ENCODE measurements at places on chromosomes 4 and X.

DNA sequence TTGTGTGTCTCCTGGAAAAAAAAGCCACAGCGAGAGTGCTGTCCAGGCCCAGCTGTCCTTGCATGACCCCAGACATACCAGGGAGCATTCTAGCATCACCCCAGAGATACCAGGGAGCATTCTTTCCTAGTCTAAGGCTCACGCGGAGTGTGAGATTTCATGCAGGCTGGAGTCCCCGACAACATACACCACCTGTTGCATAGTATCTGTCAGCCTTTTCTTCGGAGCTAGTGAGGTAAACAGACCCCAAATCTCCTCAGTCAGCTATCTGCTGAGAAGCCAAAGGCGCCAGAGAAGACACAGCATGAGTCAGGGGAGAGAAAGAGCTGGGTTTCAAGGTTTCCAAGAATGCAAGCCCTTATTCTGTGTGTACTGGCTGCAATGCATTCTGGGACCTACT, 23.1 kb upstream of the ZXDA start:
- no peak for DNase-seq

DNA sequence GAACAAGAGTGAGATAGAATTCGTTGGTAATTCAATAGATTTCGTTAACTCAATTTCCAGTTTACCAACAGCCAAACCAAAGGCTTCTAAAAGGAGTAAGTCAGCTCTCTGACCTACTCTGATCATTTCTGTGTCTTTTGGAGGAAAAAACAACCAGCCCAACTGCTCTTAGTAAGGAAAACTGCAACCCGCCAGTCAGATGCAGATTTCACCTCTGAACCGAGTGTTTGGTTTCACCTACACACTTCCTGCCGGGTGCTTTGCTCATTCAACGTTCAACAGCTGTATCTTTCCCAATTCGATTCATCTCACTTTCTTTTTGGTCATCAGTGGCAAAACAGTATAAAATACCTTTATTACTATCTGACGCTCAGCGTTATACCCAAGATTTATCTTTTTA, 24.5 kb downstream of the TMSB4X start:
- no peak for DNase-seq

GRCh38 chr4:38582889-38583470, 81.0 kb upstream of the KLF3 start:
- no peak for DNase-seq

DNA sequence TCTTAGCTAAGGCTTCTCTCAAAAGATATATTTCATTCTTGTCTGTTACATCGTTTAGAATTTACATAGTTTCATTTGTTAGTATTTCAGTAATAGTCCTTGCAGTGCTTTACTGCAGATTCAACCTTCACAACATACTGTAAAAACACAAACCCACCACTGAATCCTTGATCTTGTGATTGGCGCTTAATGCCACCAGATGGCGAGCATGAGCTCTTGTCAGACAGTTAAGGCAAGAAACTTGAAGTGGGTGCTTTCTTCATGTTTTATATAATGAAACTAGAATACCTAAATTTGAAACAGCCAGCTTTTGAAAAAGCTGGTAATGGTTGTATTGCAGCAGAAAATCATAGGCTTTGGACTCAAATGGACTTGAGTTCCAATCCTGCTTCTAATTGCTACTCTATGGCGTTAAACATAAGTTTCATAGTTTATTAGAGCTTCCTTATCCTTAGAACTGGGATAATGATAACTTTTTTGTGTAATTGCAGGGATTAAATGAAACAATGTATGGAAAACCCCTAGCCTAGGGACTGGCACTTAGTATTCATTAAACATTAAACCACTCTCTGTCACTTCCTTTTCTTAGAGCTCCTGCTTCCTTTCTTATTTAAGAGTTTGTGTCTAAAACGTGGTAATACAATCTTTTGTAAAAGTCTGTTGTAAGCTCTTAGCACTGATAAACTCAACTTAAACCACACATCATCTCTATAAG, 95.1 kb downstream of the USP9X start:
- DNase-seq = no peak

DNA sequence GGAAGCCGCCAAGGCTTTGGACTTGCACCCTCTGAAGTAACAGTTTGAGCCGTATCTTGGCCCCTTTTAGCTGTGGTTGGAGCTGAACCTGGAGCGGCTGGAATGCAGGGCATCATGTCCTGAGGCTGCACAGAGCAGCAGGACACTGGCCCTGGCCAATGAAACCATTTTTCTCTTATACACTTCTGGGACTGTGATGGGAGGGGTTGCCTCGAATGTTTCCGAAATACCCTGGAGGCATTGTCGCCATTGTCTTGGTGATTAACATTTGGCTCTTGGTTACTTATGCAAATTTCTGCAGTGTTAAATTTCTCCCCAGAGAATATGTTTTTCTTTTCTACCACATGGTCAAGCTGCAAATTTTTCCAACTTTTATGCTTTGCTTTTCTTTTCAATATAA, 137.2 kb downstream of the MAGEC1 start:
- DNase-seq = no peak

- no peak for DNase-seq
Measured at GRCh38 chrX:64437218-64437617, 42.0 kb upstream of the MTMR8 start.

- no peak for DNase-seq
Measured at GRCh38 chrX:18698737-18699650, 8.5 kb upstream of the PPEF1 start.

GRCh38 chr4:15893962-15894361, 44.6 kb downstream of the FGFBP1 start:
- peak; percentile 97 for DNase-seq

DNA sequence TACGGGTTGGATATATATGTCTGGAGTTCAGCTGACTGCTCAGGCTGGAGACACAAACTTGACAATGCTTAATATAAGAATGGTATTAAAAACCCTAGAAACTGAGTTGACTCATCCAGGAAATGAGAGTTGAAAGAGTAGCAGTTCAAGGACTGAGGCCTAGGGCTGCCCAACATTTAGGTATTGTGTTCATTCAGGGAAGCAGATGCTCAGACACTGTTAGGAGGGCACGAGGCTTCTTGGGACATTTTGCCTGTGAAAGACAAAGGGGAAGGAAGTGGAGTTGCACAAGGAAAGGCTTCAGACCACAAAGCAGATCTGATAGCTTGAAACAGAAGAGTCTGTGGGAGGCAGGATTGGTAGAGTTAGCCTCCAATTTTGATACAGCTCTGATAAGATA, 52.0 kb upstream of the HS3ST1 start:
- DNase-seq = no peak

DNA sequence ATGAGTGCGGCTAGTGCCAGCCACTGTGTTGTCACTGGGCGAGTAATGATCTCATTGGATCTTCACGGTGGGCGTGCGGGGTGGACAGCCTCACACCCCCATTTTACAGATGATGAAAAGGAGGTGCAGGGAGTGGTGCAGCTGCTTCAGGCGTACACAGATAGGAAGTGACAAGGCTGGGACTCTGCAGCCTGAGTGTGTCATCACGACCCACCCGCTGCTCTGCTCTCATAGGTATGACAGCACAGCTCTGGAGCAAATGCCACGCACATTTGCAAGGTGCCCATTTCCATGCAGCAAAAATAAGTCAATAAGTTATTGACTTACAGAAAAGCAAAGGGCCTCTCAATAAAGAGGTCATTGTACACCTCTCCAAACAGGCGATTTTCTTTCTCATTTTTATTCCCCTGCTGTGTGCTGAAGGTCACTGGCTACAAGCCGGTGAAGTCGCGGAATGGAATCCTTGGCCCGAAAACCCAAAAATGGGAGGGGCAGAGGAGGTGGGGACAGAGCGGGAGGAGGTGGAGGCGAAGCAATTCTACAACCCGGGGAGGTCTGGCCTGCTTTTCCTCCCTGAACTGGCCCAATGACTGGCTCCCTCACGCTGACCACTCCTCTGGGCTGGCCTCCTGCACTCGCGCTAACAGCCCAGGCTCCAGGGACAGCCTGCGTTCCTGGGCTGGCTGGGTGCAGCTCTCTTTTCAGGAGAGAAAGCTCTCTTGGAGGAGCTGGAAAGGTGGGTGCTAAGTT, at the start of gene SOD3:
Gene SOD3, plus strand, starts transcription at position 658 of the 750 bp plus-strand sequence. CDS start 3,949 bp downstream, outside the sequence.
- DNase-seq = no peak

DNA sequence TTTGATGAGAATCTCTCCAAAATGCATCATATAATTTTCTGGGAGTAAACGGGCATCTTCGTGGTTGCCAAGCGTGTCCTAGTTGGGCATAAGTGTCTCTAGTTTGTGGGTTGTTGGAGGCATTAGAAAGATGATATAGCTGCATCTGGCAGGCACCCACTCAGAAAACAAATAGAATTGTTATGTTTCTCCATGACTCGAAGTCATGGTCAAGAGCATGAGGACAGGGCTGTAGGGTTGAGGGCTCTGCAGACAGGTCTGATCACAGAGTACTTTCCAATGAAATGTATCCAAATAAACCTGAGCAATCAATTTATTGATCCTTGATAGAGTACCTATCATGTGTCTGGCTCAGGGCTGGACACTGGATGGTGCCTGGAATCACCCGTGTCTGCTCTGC, 82.7 kb downstream of the SORCS2 start:
- DNase-seq = no peak

- no peak for DNase-seq
Measured at GRCh38 chrX:70808942-70809940, 99.3 kb downstream of the TEX11 start.

All from epithelial cell of prostate (primary cell).